ENCODE measurements at places on chromosomes 4 and X.

- H3K4me1 ChIP-seq = no peaks in the 10 kb centered on the region
- H3K27me3 ChIP-seq = peaks cover 30% of the 10 kb centered on the region
- DNase-seq = no peak
- H3K36me3 ChIP-seq = no peaks in the 10 kb centered on the region
- no peak overlapping the region for H3K4me3 ChIP-seq
Observed at GRCh38 chr4:1174941-1175634, 2.7 kb upstream of the SPON2 start.

- no peak overlapping the region for H3K4me3 ChIP-seq
- H3K27ac ChIP-seq = no peak overlapping the region
- H3K27me3 ChIP-seq = no peaks in the 10 kb centered on the region
- no peaks in the 10 kb centered on the region for H3K36me3 ChIP-seq
Observed at GRCh38 chr4:106695501-106696262, 327.1 kb upstream of the GIMD1 start.

DNA sequence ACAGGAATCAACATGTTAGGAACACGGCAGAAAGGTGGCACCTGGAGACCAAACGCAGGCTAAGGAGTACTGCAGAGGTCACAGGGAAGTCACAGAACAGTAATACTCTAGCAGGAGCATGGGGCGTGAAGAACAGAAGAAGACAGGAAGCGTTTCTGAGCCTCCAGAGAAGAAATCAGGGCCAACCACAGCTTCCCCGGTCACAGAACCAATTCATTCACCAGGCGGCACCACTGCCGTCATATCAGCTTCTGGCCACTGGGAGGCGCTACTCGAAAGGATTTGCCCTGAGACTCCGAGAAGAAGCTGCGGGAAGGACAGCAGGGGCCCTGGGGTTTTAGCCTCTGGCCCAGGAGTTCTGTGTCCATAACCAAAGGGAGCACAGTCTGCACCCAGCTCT, 78.0 kb upstream of the DRD5 start:
- DNase-seq = peak; percentile 94
- H3K4me1 ChIP-seq = no peaks in the 10 kb centered on the region
- no peaks in the 10 kb centered on the region for H3K36me3 ChIP-seq
- no peak overlapping the region for H3K4me3 ChIP-seq

GRCh38 chrX:9392445-9392844, 72.4 kb upstream of the TBL1X start:
- H3K36me3 ChIP-seq = no peaks in the 10 kb centered on the region
- no peaks in the 10 kb centered on the region for H3K4me1 ChIP-seq
- no peak for DNase-seq
- H3K4me3 ChIP-seq = no peak overlapping the region
- no peak overlapping the region for H3K27ac ChIP-seq

GRCh38 chr4:57048590-57049304, 61.4 kb downstream of the IGFBP7 start:
- no peaks in the 10 kb centered on the region for H3K27me3 ChIP-seq
- DNase-seq = no peak
- H3K4me3 ChIP-seq = no peak overlapping the region
- no peaks in the 10 kb centered on the region for H3K4me1 ChIP-seq
- no peaks in the 10 kb centered on the region for H3K36me3 ChIP-seq

DNA sequence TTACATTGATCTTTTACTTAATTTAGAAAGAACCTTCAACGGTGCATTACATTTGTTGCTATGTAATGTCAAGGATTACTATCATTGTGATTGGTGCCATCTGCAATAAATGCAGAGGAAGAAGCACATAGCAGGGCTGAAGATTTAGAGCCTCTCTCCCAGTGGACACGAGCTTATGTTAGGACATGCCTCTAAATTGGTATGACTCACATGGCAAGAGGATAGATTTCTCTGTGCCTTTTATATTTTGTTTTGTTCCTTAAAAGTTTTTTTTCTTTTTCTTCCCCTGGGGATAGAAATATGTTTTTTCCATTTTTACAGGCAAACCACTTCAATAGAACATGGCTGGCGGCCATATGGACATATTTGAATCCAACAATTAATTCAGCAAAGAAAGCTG, 205.0 kb upstream of the HAND2 start:
- no peaks in the 10 kb centered on the region for H3K27me3 ChIP-seq
- H3K27ac ChIP-seq = no peak overlapping the region
- H3K36me3 ChIP-seq = no peaks in the 10 kb centered on the region

- H3K4me3 ChIP-seq = no peak overlapping the region
- no peaks in the 10 kb centered on the region for H3K4me1 ChIP-seq
- H3K27me3 ChIP-seq = no peaks in the 10 kb centered on the region
- H3K36me3 ChIP-seq = no peaks in the 10 kb centered on the region
- no peak overlapping the region for H3K27ac ChIP-seq
- no peak for DNase-seq
Observed at GRCh38 chr4:139450586-139450985, 3.3 kb upstream of the RAB33B start.

GRCh38 chrX:68853665-68854251, 24.9 kb downstream of the EFNB1 start:
- H3K27ac ChIP-seq = no peak overlapping the region
- no peak for DNase-seq
- no peaks in the 10 kb centered on the region for H3K4me1 ChIP-seq
- H3K27me3 ChIP-seq = no peaks in the 10 kb centered on the region

GRCh38 chr4:184860018-184860779, 34.4 kb upstream of the ACSL1 start:
- DNase-seq = no peak
- H3K4me3 ChIP-seq = no peak overlapping the region
- H3K27ac ChIP-seq = no peak overlapping the region
- H3K4me1 ChIP-seq = no peaks in the 10 kb centered on the region
- H3K27me3 ChIP-seq = no peaks in the 10 kb centered on the region

GRCh38 chr4:105145156-105145902, 1.3 kb upstream of the TET2 start:
- DNase-seq = no peak
- H3K4me1 ChIP-seq = no peaks in the 10 kb centered on the region
- H3K27me3 ChIP-seq = peaks cover 69% of the 10 kb centered on the region
- H3K27ac ChIP-seq = no peak overlapping the region

DNA sequence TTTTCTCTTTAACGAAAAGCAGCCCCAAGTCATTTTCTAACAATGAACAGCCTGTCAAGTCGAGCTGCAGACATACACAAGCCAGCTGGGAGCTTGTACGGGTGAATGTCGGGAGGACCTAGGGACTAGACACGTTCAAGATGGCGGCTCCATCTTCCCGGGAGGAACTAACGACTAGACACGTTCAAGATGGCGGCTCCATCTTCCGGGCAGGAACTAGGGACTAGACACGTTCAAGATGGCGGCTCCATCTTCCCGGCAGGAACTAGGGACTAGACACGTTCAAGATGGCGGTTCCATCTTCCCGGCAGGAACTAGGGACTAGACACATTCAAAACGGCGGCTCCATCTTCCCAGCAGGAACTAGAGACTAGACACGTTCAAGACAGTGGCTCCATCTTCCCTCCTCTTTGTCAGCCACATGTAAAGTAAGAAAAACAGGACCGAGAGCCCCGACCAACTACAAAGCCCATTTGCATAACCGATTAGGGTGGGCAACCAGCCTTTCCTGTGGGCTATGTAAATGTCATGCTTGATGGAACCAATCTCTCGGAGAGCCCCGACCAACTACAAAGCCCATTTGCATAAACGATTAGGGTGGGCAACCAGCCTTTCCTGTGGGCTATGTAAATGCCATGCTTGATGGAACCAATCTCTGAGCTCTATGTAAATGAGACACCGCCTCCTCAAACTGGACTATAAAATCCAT, 175.5 kb downstream of the DHRSX start:
- DNase-seq = no peak
- no peaks in the 10 kb centered on the region for H3K36me3 ChIP-seq
- no peak overlapping the region for H3K4me3 ChIP-seq
- H3K4me1 ChIP-seq = no peaks in the 10 kb centered on the region

DNA sequence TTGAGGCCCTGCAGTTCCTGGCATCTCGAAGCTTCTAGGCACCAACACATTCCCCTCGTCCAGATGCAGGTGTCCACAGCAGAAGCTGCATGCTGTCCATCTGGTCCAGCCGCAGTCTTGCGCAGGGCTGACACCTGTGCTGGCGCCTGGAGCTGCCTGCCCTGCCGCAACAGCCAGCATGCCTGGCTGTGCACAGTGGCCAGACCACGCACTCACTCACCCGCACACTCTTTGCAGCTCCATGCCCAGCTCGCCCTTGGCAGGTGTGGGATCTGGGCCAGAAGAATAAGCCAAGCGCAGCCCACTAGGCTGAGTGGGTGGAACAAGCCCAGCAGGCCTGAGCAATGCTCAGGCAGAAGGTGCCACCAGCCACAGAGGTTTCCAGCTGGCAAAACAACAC, 125.6 kb downstream of the PARM1 start:
- DNase-seq = no peak
- H3K36me3 ChIP-seq = no peaks in the 10 kb centered on the region
- no peak overlapping the region for H3K27ac ChIP-seq
- H3K4me3 ChIP-seq = no peak overlapping the region

GRCh38 chr4:4860600-4861389, 1.3 kb downstream of the MSX1 start:
- H3K4me1 ChIP-seq = no peaks in the 10 kb centered on the region
- H3K27ac ChIP-seq = no peak overlapping the region
- H3K36me3 ChIP-seq = no peaks in the 10 kb centered on the region
- no peak for DNase-seq
- H3K4me3 ChIP-seq = no peak overlapping the region
- H3K27me3 ChIP-seq = peaks cover 95% of the 10 kb centered on the region
